Occipital lobe (tissue), 3 donors: ENCODE measurements at places on chromosomes 3 and 15. TPM values are rescaled to one million over a fixed set of nuclear protein-coding genes. Genes with fewer than 3 reads are reported as not detected.

- DNase-seq = no peak
These were observed 244.8 kb downstream of the PLCL2 start for GRCh38 chr3:17129556-17129955.

DNA sequence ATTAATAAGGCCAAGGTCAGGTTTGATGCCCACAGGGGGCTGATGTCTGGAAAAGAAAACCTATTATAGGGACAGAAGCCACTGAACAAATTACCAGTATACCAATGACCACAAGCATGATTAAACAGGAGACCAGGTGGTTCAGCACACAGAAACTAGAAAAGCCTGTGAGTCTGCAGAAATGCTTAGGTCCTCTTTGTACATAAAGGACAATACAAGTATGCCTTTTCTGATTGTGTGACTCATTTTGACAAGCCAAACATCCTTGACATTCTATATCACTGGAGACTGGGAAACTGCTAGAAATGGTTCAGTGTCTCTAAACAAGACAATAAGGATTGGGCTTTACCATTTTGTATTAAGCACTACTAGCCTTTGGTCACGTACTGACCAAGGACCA lies 113.2 kb upstream of the MYO5C start:
- no peak for DNase-seq

- no peak for DNase-seq
These were observed 27.0 kb downstream of the NDUFB4 start for GRCh38 chr3:120622870-120623726.

GRCh38 chr15:71810256-71811035 lies at the start of gene NR2E3:
TSS of gene NR2E3 (plus strand) at chr15:71810554. CDS start at chr15:71810744, 190 bp downstream.
- DNase-seq = no peak

GRCh38 chr3:38314764-38315487 lies 31.7 kb upstream of the XYLB start:
- no peak for DNase-seq

DNA sequence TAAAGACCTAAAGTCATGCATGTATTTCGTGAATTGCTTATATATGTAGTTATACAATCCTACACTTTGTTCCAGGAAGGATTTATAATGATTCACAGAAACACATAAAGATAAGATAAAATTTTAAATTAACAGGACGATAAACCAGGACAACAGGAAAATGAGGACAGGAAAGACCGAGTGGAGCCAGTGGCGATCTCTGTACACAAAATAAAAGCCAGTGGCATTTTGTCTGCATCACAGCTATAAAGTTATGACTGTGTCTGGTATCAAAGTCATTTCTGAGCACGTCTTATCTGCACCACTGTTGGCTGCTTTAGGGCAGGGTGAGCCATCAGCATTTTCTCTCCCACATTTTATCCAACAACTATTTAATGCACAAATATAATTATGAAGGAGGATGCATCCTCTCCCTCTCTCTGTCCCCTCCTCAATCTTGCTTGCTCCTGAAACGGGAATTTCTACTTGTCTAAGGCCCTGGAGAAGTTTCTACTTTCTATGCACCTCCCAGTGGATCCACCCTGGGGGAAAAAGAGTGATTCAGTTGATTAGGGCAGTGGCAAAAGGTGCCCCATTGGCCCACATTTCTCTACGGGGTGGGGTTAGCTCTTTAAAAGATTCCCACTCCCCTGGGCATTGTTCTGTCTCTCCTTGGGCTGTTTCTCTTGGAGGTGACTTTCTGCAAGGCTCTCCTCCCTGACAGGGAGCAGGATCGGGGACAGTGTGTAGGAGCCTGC lies 159.4 kb upstream of the UBE2E1 start:
- DNase-seq = no peak

DNA sequence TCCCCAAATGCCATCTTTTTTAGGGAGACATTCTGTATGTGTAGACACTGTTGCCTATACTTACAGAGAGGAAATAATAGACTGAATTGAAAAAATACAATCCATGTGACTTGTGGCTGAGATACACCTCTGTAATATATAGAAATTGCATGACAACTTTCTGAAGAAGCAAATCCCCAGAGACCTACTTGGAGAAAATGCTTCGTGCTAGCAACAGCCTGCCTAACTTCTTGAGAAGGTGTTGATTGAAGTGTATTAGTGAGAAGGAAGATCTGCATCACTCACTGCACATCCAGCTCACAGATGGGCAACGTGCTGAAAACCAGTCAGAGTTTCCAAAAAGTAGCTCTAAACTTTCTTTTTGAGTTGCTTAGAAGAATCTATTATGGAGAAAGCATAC lies 404.1 kb downstream of the EPHB1 start:
- DNase-seq = no peak

Gene HRG
- not detected for total RNA-seq

Gene TMOD2
- 241 TPM for total RNA-seq

Gene FBN1
- 27.9 TPM for total RNA-seq

Gene SYNPR
- 56.5 TPM for total RNA-seq
